ENCODE measurements at places on chromosomes 4 and X. TPM values are rescaled to one million over a fixed set of nuclear protein-coding genes. Genes with fewer than 3 reads are reported as not detected.

- DNase-seq, result no peak
Observed at GRCh38 chrX:102835504-102836146, 101.4 kb upstream of the RAB40AL start.

DNA sequence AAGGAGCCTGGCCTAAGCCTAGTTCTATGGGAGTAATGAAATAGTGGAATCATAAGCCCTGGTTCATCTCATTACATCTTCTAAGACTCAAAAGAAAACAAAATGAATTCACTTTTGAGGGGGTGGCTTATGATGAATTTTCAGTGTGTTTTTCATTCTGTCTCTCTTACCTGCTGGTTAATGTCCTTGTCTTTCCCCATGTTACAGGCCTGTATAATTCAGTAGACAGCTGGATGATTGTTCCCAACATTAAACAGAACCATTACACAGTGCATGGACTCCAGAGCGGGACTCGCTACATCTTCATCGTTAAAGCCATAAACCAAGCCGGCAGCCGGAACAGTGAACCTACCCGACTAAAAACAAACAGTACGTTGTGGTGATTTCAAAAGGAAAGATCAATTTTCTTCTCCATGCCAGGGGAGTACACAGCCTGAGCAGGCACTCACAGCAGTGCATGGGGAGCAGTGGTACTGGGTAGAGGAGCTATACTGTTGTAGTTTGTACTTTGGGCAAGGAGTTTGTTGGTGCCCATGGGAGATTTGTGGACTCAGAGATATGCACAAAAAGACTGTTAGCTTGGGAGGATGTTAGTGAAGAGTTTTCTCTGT is 57.9 kb downstream of the TEX13B start:
- DNase-seq, result no peak

- DNase-seq, result no peak
Observed at GRCh38 chr4:5940470-5941203, 47.8 kb upstream of the CRMP1 start.

GRCh38 chrX:30654989-30655607 is 1.9 kb downstream of the GK start:
- DNase-seq, result no peak

DNA sequence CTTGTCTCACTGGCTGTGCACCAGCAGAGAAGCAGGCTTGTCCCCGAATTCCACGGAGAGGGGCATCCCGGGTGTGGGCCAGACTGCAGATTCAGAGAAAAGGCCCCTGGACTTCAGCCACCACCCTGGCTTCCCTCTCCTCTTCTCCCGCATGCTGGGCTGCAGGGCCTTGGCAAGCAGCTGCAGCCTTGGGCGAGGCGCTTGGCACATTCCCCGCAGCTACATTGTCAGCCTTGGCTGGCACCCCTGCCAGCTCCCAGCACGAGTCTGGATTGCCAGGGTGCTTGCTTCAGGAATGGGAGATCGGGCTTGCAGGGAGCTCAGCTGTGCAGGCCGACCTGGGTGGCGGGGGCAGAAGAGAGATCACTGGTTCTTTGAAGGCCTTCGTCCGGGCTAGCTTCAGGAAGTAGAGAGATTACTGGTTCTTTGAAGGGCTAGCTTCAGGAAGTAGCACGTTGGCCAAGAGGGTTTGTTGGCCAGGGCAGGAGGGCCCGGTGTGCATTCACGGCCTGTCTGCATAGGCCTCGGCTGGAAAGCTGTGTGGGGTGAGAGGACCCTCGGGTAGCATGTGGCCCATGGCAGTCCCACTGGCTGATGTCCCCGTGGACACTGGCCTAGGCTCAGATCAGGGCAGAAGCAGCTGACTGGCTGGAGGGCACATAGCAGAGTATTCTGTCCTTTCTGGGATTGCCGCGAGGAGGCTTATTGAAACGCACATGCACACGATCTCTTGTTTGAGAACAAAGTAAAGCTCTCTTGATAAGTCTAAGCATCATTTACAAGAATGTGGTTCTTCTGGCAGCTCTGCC is 2.7 kb downstream of the ABCD1 start:
- no peak for DNase-seq

- DNase-seq, result no peak
Observed at GRCh38 chr4:39066371-39066770, 4.3 kb downstream of the KLHL5 start.

DNA sequence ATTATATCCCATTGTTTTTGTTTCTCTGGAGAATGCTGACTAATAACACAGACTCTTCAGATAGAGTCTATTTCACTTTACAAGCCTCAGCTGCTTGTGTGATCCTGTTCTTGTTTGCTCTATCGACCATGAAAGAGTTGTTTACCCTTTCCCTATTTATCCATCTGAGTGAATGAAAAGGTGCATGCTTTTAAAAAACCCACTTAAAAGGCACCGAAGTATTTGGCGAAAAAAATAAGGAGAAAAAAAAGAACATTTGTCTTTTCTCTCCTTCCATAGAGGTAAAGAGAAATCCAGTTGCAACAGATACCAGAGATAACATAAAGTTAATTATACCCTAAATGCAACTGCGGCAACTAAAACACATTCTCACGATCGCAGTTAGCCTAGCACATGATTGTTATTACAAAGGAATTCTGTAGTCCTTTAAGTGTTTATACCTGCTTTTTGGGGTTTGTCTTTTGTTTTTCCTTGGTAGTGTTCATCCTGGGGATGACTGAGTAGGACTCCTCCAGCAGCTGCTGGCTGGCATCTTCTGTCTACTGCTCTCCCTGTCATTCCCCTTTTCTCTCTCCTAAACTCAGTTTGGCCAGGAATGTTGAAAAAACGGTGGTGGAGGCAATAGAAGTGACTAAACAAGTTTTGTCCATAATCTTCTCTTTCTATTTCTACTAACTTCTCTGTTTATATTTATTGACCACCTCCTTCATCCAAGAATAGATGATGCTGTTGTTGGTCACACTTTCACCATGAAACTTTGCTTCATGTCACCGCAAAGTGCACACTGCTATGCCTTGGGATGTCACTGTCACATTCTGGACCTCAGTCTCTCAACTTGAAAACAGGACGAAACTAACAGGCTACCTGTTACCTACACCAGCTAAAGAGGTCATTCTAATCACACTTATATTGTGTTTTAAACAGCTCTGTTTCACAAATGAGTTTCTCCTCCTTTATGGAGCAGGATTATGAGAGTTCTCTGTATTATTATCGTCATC is 41.9 kb upstream of the FRAS1 start:
- no peak for DNase-seq

GRCh38 chr4:145041378-145041777 is 56.6 kb downstream of the ANAPC10 start:
- peak; percentile 29 for DNase-seq

- no peak for DNase-seq
Observed at GRCh38 chr4:4386736-4387392, at the start of gene NSG1. Gene NSG1, plus strand, starts transcription at chr4:4387102. Its CDS starts 528 bp downstream, at chr4:4387630.

DNA sequence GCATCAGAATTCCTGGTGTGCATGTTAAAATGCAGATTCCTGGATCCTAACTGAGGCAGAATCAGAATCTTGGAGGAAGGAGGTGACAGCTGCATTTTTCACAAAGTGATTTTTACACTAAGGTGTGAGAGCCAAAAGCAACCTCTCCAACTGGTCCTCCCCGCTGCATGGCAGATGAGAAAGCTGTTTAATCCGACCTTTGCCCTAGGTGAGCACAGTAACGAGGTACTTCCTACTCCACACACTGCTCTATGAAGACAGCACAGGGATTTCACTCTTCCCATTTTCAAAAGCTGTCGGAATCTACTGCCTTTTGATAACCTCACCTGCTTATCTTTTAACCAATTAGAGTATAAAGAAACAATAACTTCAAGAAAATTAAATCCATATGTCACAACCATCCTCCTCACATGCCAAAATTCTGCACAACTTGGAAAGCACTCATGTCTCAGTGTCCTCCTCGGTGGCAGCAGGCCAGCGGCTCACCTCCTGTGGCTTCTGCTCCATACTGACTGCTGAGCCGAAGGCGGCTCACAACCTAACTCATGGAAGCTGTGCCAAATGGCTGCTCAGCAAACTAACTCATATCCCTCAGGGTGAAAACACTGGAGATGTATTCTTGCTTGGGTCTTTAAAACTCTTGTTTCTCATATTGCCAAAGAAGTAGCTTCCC is 3.6 kb downstream of the CASP6 start:
- DNase-seq, result no peak

GRCh38 chr4:185512516-185512915 is 22.8 kb downstream of the PDLIM3 start:
- DNase-seq, result no peak

GRCh38 chr4:96166806-96167205 is 326.9 kb downstream of the PDHA2 start:
- no peak for DNase-seq

- no peak for DNase-seq
Observed at GRCh38 chr4:41456559-41457101, 81.3 kb upstream of the LIMCH1 start.

DGKK gene
- not detected for polyA plus RNA-seq

GC gene
- not detected for polyA plus RNA-seq

AADAT gene
- polyA plus RNA-seq, result not detected

WAS gene
- polyA plus RNA-seq, result 16.9 TPM

GPR50 gene
- not detected for polyA plus RNA-seq

PHOX2B gene
- not detected for polyA plus RNA-seq

CABS1 gene
- not detected for polyA plus RNA-seq

SMIM10 gene
- polyA plus RNA-seq, result 0.54 TPM

PLXNB3 gene
- polyA plus RNA-seq, result not detected

AMELX gene
- not detected for polyA plus RNA-seq

CDKL5 gene
- polyA plus RNA-seq, result 2.9 TPM

XAGE1A gene
- polyA plus RNA-seq, result not detected

GABRG1 gene
- polyA plus RNA-seq, result not detected

CTAG2 gene
- polyA plus RNA-seq, result not detected

SH3TC1 gene
- 24.1 TPM for polyA plus RNA-seq

NDNF gene
- not detected for polyA plus RNA-seq

SPIN3 gene
- polyA plus RNA-seq, result 1.1 TPM

APLN gene
- not detected for polyA plus RNA-seq

Measured in naive B cell (primary cell).